SW480 (cell line): ENCODE measurements at places on chromosomes 5 and 9.

- DNase-seq, result no peak
Observed at GRCh38 chr9:4691795-4692194, 12.4 kb downstream of the CDC37L1 start.

GRCh38 chr9:19373527-19373926 is 6.5 kb downstream of the RPS6 start:
- no peak for DNase-seq

DNA sequence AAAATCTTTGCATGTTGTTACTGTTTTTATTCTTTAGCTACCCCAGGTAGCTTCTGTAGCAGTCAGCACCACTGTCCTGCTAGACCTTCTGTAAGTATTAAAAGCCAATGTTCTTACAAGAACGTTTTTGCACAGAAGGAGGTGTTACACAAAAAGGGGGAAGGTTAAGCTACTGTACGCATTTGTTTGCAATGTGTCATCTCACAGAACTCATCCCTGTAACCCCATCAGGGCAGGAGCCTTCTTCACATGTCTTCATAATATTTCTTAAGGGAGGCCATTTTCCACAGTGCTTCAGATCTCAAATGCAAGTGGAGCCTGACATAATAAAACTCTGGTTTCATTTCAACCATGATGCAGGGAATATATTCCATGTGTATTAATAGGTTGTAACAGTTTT is 67.9 kb downstream of the OSMR start:
- no peak for DNase-seq

DNA sequence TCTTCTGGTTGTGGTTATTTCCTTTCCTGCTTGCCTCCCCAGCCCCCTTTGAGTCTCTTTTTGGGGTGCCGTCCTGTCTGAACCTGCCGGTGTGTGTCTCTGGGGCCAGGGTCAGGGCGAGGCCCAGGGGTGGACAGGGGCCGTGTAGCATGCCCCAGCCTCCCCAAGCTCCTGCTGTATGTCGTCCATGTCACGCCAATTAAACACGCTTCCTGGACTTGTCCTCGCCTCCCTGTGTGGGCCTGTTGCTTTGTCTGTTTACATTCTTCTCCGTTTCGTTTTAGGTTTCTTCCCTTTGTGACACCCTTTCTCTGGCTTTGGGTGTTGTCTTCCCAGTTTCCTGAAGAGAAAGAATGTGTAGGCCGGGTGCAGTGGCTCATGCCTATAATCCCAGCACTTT is 28.5 kb upstream of the HMCN2 start:
- no peak for DNase-seq

DNA sequence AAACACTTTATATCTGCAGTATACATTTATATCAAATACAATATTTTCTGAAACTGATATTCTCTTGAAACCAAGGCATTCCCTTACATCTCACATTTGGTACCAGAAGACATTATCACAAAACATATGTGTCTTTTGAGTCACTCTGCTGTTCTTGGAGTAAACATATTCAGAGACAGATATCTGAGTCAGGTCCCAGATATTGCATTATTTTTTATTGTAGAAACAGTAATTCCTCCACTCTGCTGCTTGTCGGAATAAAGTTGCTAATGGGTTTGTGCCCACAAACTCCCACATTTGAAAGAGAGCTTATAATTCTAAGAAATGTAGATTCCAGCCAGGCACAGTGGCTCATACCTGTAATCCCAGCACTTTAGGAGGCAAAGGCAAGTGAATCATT is 261.1 kb upstream of the DAPK1 start:
- DNase-seq, result no peak
